ENCODE measurements at places on chromosomes 4 and X.

DNA sequence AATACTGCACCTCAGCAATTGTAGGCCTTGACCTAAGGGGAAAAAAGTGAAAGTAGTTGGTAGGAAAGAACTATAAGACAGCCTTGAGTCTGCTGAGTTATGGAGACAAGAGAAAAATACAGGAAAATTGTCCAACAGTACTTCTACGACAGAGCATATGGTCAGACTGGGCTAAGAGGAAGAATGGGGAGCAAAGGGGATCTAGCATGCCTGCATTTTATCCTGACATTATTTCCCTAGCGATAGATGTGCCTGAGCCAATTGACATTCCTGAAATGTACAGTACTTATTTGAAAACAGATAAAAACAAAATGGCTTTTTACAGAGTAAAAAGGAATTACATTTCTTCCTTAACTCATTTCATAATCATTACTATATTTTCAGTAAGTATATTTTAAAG, 22.2 kb downstream of the GUCY1A1 start:
- no peak for DNase-seq

DNA sequence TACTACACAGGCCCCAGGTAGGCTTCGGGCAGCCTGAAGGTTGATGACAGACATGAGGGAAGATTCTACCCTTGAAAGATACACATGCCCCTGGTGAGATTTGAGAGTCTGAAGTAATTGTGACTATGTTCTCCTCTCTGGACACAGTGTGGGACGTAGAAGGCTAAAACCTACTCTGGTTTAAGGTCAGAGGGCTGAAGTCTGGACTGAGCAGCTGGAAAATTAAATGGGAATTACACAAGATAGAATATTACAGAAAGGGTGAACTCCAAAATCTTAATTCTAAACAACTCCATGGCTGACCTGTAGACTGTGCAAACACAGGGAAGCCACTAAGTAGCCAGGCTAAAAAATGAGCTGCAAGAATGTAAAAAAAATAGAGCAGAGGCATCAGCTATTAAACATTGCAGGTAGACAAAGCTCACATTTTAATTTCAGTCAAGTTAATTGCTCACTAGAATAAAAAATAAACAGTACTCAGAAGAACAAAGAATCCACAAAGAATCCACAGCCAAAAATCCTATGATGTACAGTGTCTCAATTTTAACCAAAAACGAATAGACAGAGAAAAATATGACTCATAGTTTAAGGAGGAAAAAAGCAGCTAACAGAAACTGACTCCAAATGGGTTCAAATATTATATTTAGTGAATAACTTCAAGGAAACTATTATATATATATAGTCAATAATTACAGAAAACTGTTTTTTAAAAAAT, 170.4 kb downstream of the PCDH18 start:
- no peak for DNase-seq

GRCh38 chr4:166312166-166312565, 439.1 kb downstream of the TLL1 start:
- no peak for DNase-seq

DNA sequence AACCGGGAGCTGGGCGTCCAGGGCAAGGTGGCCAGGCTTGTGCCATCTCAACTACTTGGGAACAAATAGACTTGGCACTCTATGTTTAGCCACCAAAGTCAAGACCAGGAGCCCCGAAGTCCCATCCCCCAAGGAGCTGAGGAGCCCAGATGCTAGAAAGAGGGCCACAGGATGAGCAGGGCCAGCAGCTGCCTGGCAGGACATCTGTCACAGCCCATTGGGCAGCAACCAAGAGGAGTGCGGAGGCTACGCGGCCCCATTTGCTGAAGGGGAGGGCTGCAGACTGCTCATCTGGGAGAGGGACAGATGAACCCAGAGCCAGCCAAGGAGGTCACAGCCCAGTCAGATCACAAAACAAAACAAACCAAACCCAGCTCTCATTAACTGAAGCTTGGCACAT, 22.9 kb upstream of the SOWAHD start:
- no peak for DNase-seq

DNA sequence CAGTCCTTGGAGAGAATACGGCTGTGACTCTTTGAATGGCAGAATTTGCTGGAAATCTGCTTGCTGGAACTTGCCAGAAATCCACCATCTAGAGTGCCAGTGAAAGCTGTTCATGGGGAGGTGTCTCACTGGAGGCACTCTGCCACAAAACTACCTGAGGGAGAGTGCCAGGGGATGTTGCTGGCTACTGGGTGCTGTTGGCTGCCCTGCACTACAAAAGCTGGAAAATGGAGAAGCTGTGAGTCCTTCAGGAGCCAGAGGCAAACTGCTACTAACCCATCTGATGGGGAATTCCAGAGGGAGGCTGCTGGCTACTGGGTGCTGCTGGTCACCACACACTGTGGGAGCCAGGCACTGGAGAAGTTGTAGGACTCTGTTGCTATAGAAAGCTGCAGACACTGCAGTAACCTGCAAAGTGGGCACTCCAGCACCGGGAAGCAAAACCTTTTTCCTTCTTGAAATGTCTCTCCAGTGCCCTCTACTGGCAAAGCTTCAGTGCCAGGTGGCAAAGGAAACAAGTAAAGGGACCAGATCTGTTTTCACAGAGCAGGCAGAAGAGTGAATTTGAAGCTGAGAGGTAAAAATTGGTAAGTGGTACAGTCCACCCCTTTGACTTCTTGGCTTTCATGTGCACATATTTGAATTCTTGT, 47.8 kb upstream of the HSD17B10 start:
- DNase-seq, result peak; percentile 58

GRCh38 chrX:125405339-125405738, 85.7 kb downstream of the TEX13C start:
- no peak for DNase-seq

GRCh38 chr4:114758066-114758465, 159.5 kb downstream of the UGT8 start:
- no peak for DNase-seq

DNA sequence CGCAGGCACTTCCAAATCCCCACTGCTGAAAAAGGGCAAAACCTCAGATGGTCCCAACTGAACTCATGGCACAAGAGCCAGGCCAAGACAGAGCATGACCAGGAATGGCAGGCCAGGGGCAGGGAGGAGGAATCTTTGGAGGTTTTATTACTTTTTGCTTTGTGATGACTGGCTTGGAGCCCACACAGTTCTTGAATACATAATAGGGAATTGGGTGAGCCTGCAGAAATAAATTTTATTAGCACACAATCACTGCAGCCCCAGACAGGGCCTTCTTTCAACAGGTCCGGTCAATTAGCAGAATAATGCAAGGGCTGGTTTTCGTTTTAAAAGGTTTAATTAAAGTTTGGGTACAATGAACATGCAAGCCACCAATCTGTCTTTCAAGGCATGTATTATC, 23.4 kb upstream of the MAMLD1 start:
- no peak for DNase-seq

GRCh38 chrX:112457788-112458187, 221.9 kb downstream of the LHFPL1 start:
- DNase-seq, result no peak

- DNase-seq, result no peak
Observed at GRCh38 chrX:16804923-16805464, 18.7 kb downstream of the TXLNG start.

GRCh38 chrX:2848871-2849301, 20.2 kb downstream of the GYG2 start:
- no peak for DNase-seq

GRCh38 chr4:35963974-35964515, 280.3 kb downstream of the ARAP2 start:
- DNase-seq, result no peak

DNA sequence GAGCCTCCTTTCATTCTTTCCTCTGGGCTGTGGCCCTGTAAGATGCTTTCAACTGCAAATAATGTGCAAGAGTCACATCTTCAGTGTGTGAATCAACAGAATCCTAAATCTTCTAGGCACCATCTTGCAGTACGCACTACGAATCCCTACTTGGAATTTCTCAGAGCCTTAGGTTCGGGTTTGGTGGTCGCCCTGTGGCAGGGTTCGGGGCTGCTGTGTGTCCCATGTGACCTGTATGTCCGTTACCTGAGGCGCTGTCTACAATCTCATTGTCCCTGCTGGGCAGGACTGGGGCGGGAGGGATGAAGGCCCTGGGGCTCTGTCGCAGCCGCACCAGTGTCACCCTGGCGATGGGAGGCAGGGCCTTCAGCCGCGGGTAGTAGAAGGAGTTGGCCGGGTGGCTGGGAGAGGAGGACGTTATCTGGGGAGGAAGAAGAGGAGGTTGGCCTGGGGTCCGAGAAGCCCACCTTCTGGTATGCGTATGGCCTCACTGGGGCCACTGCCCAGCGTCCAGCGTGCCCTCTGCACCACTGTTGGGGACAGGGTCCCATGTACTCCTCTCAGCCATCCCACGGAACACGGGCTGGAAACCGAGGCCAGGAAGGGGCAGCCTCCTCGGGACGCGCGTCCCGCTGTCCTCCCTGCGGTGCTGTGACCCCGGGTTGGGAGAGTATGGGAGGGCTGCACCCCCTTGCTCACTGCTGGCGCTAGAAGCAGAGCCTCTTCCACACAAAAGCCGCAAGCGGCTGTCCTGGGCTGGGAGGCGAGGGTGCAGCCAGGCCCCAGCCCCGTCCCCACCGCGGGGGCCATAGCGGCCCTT, 2.0 kb downstream of the SPON2 start:
- DNase-seq, result no peak

GRCh38 chr4:127782025-127782274, 172 bp upstream of the HSPA4L start:
- DNase-seq, result peak; percentile 76

DNA sequence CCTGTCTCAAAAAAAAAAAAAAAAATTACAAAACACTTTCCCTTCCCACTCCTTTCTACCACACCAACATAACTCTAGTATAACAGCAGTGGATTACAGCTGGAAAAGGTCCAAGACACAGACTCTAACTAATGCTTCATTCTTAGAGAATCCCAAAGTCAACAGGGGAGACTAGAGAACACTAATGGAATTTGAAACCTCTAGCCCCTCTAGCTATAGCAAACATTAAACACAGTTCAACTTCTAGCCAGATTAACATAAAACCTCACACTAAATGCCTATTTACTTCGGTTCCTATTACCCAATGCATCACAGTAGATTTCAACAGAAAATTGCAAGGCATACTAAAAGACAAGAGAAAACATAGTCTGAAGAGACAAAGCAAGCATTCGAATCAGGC, 10.5 kb upstream of the DHX15 start:
- no peak for DNase-seq

- no peak for DNase-seq
Observed at GRCh38 chrX:20046223-20046622, 55.4 kb upstream of the BCLAF3 start.

- DNase-seq, result no peak
Observed at GRCh38 chrX:153627675-153628111, 19.3 kb upstream of the DUSP9 start.

GRCh38 chrX:120560405-120560841, 339 bp downstream of the CUL4B start:
- DNase-seq, result no peak

GRCh38 chrX:80285131-80285773, 135.0 kb upstream of the TENT5D start:
- DNase-seq, result no peak

- DNase-seq, result no peak
Observed at GRCh38 chr4:113811359-113811758, 49.8 kb upstream of the CAMK2D start.

GRCh38 chr4:114310296-114310925, 288.2 kb upstream of the UGT8 start:
- no peak for DNase-seq

- DNase-seq, result no peak
Observed at GRCh38 chr4:166121897-166122296, 248.9 kb downstream of the TLL1 start.

- no peak for DNase-seq
Observed at GRCh38 chr4:129682586-129682985, 586.6 kb downstream of the C4orf33 start.

DNA sequence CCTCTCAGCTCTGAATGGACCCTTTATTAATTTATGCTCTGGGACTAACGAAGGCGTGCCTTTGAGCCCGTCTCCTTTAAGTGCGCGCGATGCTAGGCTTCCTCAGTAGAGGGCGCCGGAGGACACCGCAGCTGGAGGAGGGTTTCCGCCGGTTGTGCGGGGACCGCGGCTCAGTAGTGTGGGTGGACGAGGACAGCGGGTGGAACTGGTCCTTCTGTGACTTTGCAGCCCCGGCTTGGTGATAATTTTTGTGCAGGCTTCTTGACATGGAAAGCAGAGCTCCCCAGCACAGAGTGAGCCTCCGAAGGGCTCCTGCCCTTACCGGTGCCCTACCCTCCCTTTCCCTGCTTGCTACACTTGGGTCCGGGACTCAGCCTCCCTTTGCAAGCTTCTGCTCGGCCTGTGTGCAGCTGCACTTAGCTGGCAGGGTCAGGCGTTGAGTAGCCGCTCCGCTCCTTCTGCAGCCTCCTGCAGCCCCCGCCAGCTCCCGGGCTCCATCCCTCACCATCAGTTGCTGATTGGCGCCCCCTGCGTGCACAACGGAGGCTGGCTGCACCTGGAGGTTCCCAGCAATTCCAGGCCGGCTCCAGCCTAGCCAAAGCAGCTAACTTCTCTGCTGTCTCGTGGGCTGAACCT, 26.8 kb upstream of the BOD1L1 start:
- peak; percentile 77 for DNase-seq

GRCh38 chr4:174217273-174218126, 66.0 kb downstream of the FBXO8 start:
- no peak for DNase-seq

DNA sequence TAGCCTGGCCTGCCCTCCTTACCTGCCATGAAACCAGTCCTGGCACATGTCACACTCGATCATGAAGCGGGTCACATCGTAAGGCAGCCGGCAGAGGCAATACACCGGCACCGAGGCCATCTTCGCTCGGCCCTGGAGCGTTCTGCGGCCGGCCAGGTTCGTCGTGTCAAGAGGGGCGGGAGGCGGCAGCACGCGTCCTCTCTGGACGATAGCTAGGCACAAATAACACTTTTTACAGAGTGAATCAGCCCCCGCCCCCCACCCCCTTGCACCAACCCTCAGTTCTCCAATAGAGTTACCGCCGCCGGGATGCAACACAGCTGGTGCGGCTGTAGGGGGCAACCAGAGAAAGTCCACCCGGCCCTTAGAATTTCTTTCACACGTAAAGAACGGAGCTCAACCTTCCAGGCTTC, 1.7 kb downstream of the PHF8 start:
- peak; percentile 63 for DNase-seq

- DNase-seq, result no peak
Observed at GRCh38 chrX:132173647-132174046, 45.6 kb downstream of the RAP2C start.

- no peak for DNase-seq
Observed at GRCh38 chr4:168569931-168570276, 73.1 kb downstream of the PALLD start.

- DNase-seq, result no peak
Observed at GRCh38 chr4:185189606-185190305, 14.0 kb downstream of the CFAP97 start.

DNA sequence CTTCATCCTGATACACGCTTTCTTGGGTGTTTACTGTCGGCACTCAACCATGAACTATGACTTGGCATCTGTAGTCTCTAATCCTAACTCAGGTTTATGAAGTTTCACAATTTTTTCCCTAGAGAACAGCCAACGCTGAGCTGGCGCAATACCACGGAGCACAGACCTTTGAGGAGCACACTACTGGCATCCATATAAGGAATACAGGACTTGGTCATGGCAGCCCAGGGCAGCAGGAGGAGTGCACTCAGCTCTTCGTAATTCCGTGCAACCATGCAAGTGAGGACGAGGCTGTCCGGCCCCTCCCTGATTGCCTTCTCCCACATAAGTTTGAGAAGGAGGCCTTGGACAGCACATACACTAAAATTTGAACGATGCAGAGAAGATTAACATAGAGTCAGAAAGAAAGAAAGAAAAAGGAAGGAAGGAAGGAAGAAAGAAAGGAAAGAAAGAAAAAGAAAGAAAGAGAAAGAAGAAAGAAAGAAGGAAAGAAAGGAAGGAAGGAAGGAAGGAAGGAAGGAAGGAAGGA, 41.0 kb upstream of the PDLIM5 start:
- peak; percentile 73 for DNase-seq
